Left lung (tissue), 14 donors: ENCODE measurements at places on chromosomes 4 and X. TPM values are rescaled to one million over a fixed set of nuclear protein-coding genes. Genes with fewer than 3 reads are reported as not detected.

- no peak for DNase-seq
Measured at GRCh38 chrX:72705111-72705510, 9.0 kb downstream of the PHKA1 start.

GRCh38 chrX:629230-630006 is 1.2 kb upstream of the SHOX start:
- DNase-seq: no peak

- peak; percentile 90 for DNase-seq
Measured at GRCh38 chrX:74536152-74536831, 78.1 kb downstream of the RLIM start.

DNA sequence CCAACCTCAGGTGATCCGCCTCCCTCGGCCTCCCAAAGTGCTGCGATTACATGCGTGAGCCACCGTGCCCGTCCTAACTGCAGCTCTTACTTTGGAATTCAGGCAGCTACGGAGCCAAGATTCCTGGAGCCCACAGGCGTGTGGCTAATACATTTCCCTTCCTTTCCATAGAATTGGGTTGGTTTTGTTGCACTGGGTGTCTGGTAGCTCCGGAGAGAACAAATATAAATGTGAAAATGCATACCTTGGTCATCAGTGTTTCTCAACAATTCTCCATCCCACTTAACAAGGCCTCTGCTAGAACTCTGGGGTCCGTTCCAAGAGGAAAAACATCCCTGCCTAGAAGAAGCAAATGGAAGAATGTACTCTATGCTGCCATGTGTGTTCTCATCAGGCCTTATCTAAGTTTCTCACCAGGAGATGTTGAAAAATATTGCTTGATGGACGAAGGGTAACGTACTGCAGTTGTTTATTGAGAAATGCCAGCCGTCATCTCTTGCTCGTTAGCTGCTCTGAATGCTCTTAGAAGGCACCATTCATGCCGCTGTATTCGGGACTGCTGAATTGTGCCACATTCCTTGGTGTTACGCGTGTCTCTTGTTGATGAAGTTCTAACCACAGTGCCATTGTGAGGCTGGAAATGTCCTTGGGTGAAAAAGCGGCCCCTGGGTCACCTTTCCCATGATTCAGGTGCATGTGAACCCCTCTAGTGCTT is 50.5 kb upstream of the CD99 start:
- no peak for DNase-seq

DNA sequence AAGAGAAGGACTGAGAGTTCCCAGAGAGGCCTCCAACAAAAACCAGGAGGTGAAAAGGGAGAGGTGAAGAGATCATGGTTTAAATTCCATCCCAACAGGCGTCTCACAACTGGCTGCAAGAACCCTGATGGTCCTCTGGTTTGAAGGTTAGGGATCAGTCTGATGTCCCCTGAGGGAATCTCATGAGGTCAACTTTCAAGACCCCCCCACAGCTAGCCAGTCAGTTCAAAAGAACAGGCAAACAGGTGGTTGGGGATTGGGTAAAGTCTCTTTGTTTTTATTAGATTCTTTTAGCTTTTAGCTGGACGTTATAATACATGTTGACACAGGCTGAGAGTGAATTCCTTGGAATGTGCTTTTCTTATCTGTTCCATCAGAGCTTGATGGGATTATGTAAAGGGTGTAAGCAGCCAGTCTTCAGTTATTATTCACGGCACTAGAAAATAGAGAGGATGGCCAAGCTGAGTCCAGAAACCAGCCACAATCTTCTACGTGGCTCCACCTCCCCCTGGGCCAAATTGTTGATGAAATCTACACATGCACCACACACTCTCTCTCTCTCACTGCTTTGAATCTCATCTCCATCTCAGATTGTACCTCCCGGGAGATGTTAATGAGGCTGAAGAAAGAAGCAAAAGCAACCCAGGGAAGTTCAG is 20.8 kb downstream of the ENPP6 start:
- no peak for DNase-seq

- DNase-seq: no peak
Measured at GRCh38 chr4:1152290-1152689, 20.1 kb downstream of the SPON2 start.

GRCh38 chr4:10180927-10181744 is 64.5 kb upstream of the WDR1 start:
- DNase-seq: no peak

TMEM150C gene
- 18.6 TPM for polyA plus RNA-seq

TMEM144 gene
- 6.2 TPM for polyA plus RNA-seq

- no peak for DNase-seq
Measured at GRCh38 chrX:8773117-8773516, 28.1 kb downstream of the FAM9A start.

GRCh38 chr4:42638993-42639392 is 17.9 kb downstream of the ATP8A1 start:
- no peak for DNase-seq

CCSER1 gene
- 4.5 TPM for polyA plus RNA-seq

DNA sequence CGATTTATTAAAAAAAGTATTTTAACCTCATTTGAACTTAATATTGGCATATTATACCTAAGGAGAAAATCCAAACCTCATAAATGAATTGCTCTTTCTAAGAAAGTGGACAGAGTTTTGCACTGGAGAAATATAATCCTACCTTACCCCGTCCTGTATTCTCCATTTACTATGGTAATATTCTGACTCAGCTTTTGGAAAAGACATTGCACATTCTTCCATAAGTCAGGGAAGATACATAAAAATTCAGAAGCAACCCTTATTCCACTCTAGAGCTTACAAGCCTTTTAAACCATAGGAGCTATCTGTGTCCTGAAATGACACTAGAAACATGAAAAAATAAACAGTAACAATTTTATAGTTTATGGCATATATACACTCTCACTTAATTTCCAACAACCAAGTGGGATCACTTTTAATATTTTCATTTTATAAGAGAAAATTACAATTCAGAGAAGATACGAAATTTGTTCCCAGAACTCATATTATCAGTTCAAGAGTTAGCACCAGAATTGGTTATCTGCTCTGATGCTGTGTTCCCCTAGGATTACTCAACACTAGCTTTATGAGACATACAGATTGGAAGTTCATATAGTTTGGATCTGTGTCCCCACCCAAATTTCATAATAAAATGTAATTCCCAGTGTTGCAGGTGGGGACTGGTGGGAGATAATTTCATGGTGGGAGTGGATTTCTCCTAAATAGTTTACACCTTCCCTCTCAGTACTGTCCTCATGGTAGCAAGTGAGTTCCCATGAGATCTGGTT is 359.4 kb downstream of the ARAP2 start:
- no peak for DNase-seq

GRCh38 chrX:40318801-40319200 is 221.0 kb upstream of the BCOR start:
- DNase-seq: no peak

DNA sequence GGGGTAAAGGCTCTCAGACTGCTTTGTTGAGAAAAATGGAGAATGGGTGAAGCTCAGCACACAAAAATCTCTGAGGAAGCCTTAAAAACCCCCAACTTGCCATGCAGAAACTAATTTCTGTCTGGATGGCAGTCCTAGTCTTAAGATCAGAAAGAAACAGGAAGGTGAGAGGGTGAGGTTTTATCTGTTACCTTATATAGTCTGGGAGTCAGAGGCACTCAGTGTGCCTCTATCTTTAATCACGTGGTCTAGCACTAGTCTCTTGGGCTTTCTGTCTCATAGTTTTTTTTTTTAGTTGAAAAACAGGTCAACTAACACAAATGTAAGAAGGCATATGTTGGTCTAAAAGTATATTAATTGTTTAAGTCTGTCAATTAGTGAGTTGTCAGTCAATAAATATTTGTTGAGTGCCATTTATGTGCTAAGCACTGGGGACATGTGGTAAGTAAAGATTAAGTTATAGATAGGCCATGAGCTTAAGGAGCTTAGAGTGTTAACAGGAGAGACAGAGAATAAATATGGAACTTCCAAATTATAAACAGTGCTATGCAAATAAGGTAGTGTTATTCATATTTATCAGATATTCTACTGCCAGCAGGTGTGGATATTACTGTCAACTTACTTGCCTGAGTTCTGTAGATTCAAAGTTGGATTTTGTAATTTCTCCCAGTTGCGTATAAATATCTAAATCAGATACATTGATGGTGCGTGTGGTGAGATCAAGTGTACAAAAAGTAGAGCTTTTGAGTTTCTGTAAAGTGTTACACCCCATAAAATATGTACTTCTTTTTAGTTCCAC is 7.0 kb downstream of the CYBB start:
- no peak for DNase-seq

RENBP gene
- 5.5 TPM for polyA plus RNA-seq

EDA2R gene
- 0.63 TPM for polyA plus RNA-seq

DNA sequence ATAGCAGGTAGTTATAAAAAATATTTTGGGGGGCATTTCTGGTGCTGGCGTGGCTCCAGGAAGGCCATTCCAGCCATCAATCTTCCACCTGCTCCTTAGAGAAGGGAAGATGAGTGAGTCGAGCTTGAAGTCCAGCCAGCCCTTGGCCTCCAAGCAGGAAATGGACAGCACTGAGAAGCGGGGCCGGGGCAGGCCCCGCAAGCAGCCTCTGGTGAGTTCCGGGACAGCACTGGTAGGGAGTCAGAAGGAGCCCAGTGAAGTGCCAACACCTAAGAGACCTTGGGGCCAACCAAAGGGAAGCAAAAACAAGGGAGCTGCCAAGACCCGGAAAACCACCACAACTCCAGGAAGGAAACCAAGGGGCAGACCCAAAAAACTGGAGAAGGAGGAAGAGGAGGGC is 29.2 kb upstream of the COX18 start:
- no peak for DNase-seq

DNA sequence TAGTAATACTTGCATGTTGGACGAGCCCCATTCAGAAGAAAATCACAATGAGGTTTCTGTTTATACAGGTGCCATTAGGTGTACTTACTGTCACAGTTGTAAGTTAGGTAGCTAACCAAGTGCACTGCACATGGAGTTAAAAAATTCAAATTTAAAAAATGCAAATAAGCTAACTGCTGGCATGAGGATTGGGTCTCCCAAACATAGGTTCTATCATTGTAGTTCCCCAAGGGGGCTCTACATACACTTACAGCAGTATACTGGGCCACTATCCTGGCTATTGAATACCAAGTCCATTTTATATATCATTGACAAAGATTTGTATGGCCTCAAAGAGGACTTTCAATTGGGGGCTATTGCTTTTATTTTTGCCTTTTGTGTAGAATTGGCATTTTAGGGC is 153.4 kb downstream of the FMR1NB start:
- no peak for DNase-seq

DNA sequence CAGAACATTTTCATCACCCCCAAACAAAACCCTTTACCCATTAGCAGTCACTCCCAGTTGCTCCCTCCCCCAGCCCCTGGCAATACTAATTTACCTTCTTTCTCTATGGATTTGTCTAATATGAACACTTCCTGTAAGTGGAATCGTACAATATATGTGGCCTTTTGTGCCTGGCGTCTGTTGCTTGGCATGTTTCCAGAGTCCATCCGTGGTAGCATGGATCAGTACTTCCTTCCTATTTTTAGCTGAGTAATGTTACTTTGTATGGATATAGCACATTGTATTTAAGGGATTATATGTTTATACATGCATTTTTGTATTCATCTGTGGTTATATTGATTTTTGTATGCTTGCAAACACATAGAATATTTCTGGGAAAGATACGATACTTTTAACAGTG is 48.2 kb downstream of the PPEF1 start:
- DNase-seq: peak; percentile 17

CXCL3 gene
- polyA plus RNA-seq: 1.0 TPM

GPRASP1 gene
- 22.9 TPM for polyA plus RNA-seq

GRCh38 chr4:20464381-20464780 is 212.7 kb downstream of the SLIT2 start:
- no peak for DNase-seq

DNA sequence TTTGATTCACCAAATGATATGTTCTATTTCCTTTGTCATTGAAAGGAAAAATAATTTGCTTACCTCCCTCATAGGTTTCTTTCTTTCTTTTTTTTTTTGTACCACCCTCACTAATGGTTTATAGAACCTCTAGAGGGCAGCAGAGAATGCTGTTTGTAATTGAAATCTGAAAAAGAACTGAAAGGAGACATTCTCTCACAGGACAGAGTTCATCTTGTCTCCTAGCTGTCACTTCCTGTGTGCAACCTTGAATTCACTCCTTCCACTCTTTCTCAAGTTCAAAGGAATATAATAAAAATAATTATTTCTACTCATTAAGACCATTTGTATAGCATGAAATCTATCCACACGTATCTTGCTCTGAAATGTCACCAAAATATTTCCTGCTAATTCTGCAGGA is 51.0 kb downstream of the GUCY1B1 start:
- no peak for DNase-seq

GRCh38 chr4:71133491-71133890 is 140.0 kb downstream of the DCK start:
- DNase-seq: no peak

DNA sequence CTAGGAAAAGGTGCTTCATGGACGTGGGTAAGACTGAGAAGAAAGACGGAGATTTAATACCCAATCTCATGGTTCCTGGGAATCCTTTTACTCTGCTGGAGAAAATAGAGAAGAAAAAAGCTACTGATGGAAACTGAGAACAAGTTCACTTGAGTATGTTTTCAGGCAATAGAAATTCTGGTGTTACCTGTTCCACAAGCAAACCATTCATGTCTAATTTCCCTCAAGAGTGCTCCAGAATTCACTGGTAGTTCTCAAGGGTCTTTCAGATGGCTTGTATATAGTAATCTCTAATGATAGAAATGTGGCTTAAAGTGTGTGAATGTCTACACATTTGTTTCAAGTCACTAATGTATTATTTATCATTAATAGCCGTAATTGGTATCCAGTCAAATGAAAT is 22.5 kb downstream of the SETD7 start:
- DNase-seq: no peak

DNA sequence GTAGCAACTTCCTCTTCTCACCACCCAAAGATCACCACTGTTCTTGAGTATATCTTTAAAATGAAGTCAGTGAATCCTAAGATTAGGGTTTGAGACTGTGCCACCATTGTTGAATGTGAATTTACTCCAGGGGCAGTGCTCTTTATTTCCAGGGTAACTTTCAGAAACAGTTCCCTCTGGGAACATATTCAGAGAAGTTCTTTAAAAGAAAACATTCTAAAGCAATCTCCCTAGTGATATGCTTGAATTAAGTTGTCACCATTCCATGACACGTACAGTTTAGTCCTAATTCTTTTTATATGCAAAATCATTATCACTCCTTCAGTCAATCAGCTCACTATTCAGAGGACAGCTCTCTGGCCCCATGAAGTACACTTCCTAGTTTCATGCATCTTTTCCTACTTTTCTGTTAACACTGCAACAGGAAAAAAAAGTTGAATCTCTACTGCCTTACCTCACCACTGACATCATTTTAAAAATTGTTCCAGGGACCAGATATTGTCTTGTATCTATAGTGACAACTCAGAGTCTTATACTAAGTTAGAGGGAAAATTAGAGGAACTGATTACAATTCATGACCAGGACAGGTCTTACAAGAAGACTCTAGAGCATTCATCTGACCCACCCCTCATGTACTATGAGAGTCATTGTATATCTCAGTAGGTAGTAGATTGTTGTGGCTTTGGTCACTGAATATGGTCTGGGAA is 49.8 kb downstream of the PARM1 start:
- DNase-seq: no peak

- DNase-seq: no peak
Measured at GRCh38 chr4:171473155-171473554, 340.0 kb upstream of the GALNTL6 start.

- no peak for DNase-seq
Measured at GRCh38 chr4:58734030-58734674, 1624.0 kb upstream of the IGFBP7 start.

HELT gene
- polyA plus RNA-seq: not detected

- DNase-seq: no peak
Measured at GRCh38 chrX:43278440-43278839, 377.7 kb upstream of the MAOA start.
